ENCODE measurements at places on chromosomes 4 and X.

GRCh38 chrX:134810211-134810610 is 151.9 kb upstream of the PLAC1 start:
- no peak for DNase-seq

- DNase-seq = no peak
Measured at GRCh38 chr4:74624351-74625151, 169.8 kb downstream of the BTC start.

- DNase-seq = peak; percentile 34
Measured at GRCh38 chr4:28886934-28887333, 1833.2 kb upstream of the PCDH7 start.

DNA sequence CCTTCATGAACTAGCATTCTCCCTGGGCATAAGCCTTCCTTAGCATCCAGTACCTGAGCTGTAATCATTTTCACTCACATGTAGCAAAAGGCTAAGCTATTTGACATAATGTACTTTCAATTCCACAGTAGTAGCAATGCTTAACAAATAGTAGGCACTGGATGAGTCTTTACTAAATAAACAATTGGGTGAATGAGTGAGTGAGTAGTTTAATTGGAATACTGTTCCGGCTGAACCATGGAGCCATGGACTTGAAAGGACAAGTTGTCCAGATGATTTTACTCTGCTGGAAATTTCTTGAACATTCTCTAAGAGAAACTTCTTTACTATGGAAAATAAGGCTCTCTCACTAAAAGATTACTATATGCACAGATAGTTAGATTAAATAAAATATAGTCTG is 159.3 kb downstream of the FAM47B start:
- DNase-seq = no peak

GRCh38 chrX:97132664-97133415 is 249.1 kb downstream of the RPA4 start:
- DNase-seq = no peak

- DNase-seq = no peak
Measured at GRCh38 chrX:18664947-18665346, 7.0 kb downstream of the RS1 start.

DNA sequence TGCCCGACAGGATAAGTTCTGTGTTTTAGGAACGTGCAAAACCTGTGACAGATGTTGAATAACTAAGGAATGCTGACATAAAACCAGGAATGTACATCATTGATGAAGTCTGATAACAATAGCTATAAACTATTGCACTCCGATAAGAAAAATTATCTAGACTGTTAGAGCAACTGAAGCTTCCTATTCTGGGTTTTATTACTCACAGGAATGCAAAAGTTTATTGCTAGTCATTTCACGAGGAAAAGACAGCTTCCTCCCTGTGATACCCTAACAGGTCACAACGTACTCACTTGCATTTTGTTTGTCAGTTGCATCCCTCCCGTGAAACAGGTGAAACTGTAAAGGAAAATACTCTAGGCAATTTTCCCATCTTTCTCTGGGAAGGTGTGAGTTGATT is 65.9 kb downstream of the CLDN22 start:
- no peak for DNase-seq

DNA sequence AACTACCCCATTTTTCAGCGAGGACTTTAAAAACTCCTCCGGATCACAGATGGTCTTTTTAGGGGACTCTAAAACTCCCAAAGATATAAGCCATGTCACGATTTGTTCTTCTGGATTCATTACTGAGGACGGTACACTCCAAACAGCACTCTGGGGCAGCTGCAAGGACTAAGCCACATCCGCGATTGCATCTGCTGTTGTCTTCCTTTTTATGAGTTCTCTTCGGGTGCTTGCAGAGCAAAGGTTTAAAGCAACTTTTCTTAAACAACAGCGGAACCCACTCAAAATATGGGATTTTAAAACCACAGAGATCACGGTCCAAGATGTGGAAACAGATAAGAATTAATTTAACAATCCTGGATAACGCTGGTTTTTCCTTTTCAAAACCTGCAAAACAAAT is at the start of gene ARHGEF6:
Gene ARHGEF6, minus strand, starts transcription at position 170 of the 400 bp plus-strand sequence. Its CDS starts 50 bp downstream, at position 120.
- no peak for DNase-seq

GRCh38 chrX:110020536-110020935 is 17.6 kb downstream of the TMEM164 start:
- DNase-seq = no peak

DNA sequence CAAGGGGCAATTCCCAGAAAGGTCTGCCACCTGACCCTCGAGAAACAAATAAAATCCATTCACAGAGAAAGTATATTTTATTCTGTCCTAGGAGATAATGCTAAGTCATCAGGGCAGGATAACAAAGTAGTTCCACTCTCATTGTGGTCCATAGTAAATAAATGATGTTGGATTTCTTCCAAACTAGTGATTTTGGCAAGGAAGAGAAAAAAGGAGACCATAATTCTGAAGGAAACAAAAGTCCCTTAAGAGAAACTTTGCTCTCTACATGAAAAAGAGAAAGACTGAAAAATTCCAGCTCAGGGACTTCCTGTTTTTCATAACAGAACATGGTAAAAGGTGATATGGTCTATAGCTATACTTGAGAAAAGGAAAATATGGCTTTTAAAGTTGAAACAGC is 71.5 kb upstream of the DDX60 start:
- DNase-seq = no peak

- no peak for DNase-seq
Measured at GRCh38 chr4:110612631-110613269, 10.1 kb downstream of the PITX2 start.

DNA sequence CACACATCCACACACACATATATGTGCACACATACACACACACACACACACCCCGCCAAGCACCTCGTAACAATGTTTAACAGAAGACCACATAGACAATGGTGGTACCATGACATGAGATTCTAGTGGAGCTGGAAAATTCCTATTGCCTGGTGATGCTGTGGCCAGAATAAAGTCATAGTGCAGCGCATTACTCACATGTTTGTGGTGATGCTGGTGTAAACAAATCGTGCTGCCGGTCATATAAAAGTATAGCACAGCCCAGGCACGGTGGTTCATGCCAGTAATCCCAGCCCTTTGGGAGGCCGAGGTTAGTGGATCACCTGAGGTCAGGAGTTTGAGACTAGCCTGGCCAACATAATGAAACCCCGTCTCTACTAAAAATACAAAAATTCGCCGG is 275.2 kb downstream of the TRIML1 start:
- no peak for DNase-seq

GRCh38 chrX:48937054-48937907 is 18.5 kb upstream of the PIM2 start:
- DNase-seq = no peak

All from T1000 (cell line).